ENCODE measurements at places on chromosomes 16 and 17. TPM values are rescaled to one million over a fixed set of nuclear protein-coding genes. Genes with fewer than 3 reads are reported as not detected.

GRCh38 chr16:50248845-50249244 lies 17.5 kb upstream of the ADCY7 start:
- no peak for DNase-seq

GRCh38 chr16:50310308-50311133 lies 44.2 kb downstream of the ADCY7 start:
- no peak for DNase-seq

DNA sequence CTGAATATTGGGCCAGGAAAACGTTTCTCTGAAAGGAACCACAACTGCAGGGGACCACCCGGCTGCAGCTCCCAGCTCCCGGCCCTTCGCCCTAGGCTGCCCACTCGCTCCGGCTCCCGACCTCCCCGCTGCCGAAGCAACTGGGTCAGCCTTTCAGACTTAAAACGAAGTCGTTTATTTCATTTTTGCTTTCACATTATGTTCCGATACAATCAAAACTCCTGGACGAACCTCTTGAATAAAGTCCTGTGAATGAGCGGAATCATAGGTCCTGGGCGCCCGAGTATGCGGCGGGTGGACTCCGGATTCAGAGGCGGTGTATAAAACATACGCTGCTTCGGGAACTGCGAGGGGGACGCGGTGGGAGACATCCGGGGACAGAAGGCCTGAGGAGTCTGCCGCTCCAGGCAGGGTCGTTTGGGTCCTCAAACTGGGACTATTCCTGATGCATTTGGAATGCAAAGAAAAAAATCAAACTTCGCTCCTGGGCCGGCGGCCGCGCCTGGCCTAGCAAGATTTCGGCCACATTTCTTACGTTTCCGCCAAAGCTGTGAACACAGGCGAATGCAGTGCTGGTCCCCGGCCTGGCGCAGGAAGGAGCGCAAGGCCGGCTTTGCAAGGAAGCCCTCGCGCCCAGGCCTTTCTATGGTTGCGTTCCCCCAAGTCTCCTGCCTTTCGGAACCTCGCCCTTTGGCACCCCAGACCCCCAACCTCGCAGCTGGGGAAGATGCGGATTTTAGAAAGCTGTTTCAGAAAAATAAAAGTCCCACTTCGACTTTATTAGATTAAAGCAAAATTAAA lies 3.7 kb downstream of the CBLN1 start:
- DNase-seq: no peak

- DNase-seq: no peak
These were observed 5.4 kb downstream of the GINS2 start for GRCh38 chr16:85683363-85683762.

- no peak for DNase-seq
These were observed 473 bp upstream of the TPPP3 start for GRCh38 chr16:67393788-67394154.

GRCh38 chr17:66549731-66550207 lies 247.4 kb downstream of the PRKCA start:
- DNase-seq: peak; percentile 63

- peak; percentile 73 for DNase-seq
These were observed 14.1 kb upstream of the ITGB4 start for GRCh38 chr17:75707079-75707571.

- DNase-seq: no peak
These were observed 21.9 kb downstream of the ZNF423 start for GRCh38 chr16:49833796-49834530.

The PLK1 gene
- total RNA-seq: 65.5 TPM

- no peak for DNase-seq
These were observed 2.8 kb downstream of the TSR3 start for GRCh38 chr16:1348926-1349325.

- no peak for DNase-seq
These were observed 17.7 kb downstream of the KSR1 start for GRCh38 chr17:27473748-27474609.

- DNase-seq: peak; percentile 14
These were observed 130.8 kb downstream of the XYLT1 start for GRCh38 chr16:17339764-17340541.

DNA sequence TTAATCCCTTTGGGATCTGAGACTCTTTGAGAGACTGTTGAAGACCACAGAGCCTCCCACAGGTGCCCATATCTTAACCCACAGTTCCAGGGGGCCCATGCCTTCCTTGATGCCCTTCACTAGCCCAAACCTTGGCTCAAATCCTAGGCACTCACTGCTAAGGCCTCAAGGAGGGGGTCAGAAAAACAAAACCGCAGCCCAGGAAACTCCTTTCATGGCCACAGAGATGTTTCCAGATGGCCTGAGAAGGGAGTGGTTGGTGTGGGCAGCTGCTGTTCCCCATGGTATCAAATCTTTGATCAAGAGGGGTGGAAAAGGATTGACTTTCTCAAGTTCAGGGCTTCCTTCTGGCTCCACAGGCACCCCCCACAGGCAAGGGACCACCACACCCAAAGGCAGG lies 44.7 kb downstream of the CDH1 start:
- no peak for DNase-seq

GRCh38 chr17:81310949-81311550 lies 15.9 kb upstream of the SLC38A10 start:
- DNase-seq: no peak

The MGAT5B gene
- total RNA-seq: 5.3 TPM

DNA sequence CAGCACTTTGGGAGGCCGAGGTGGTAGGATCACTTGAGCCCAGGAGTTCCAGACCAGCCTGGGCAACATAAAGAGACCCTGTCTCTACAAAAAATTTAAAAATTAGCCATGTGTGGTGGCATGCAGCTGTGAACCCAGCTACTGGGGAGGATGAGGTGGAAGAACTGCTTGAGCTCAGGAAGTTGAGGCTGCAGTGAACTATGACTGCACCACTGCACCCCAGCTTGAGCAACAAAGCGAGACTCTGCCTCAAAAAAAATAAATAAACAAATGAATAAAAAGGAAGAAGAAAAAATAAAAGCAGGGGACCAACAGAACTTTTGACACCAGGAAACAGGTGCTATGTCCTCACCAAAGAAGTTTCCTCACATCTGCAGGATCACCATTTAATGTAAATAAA lies 14.2 kb downstream of the TERF2 start:
- no peak for DNase-seq

DNA sequence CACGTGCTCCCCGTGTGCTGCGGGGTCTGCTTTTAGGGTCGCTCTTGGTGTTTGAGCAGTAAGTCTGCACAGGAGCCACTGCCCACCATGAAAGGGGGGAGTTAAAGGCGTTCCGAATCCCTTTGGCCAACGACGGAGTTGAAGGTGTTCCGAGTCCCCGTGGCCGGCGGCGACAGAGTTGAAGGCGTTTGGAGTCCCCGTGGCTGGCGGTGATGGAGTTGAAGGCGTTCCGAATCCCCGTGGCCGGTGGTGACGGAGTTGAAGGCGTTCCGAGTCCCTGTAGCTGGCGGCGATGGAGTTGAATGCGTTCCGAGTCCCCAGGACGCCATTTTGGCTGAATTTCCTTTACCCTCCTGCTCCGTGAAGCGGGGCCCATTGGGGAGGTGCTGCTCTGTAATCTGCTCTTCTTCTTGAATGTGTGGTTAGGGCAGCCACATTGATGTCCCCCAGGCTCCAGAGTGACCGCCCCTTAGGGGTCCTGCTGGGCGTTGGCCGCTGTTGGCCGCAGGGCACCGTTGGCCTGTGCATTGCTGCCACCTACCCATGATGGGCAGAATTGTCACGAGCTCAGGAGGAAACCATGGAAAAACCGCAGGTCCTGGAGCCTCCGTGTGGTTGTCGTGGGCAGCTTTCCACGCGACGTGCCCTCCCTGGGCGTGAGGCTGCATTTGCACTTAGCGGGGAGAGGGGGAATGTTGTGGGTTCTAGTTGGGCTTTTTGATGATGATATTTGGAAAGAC lies 73.7 kb upstream of the ZNF750 start:
- no peak for DNase-seq

The C16orf96 gene
- not detected for total RNA-seq

DNA sequence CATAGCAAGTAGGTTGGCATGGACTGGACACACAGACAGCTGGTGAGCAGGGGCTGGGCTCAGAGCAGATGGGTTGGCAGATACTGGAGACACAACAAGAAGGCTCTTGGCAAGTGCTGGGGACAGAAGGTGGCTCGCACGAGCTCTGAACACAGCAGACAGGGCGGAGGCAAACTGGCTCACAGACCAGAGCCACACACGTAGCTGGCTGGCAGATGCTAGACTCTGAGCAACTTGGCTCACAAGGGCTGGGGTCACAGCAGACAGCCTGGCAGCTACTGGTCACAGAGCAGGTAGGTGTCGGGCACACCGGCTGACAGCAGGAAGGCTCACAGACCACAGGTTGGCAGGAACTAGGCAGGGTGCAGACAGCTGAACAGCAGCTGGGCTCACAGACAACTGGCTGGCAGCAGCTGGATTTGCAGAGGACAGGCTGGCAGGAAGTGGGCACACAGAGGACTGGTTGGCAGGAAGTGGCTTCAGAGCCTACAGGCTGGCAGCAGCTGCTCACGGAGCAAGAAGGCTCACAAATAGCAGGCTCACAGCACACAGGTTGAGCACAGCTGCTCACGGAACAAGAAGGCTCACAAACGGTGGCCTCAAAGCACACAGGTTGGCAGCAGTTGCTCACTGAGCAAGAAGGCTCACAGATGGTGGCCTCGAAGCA lies 725 bp downstream of the KRTAP16-1 start:
- peak; percentile 88 for DNase-seq

GRCh38 chr16:89420204-89420603 lies 70.2 kb downstream of the ANKRD11 start:
- no peak for DNase-seq

The FBXL16 gene
- 1.0 TPM for total RNA-seq

- DNase-seq: peak; percentile 63
These were observed 53.0 kb downstream of the SF3B3 start for GRCh38 chr16:70576431-70577255.

- no peak for DNase-seq
These were observed 3.9 kb downstream of the FZD2 start for GRCh38 chr17:44561237-44561623.

GRCh38 chr16:10635365-10636021 lies 55.1 kb upstream of the EMP2 start:
- no peak for DNase-seq

- DNase-seq: no peak
These were observed 21.3 kb upstream of the SMIM5 start for GRCh38 chr17:75611851-75612429.

The CCT6B gene
- total RNA-seq: 1.9 TPM

GRCh38 chr17:79090443-79091225 lies 16.0 kb downstream of the ENGASE start:
- DNase-seq: no peak

The GUCY2D gene
- not detected for total RNA-seq

The EPX gene
- total RNA-seq: 0.08 TPM

The KRTAP1-1 gene
- not detected for total RNA-seq

The TOM1L1 gene
- total RNA-seq: 70.0 TPM

DNA sequence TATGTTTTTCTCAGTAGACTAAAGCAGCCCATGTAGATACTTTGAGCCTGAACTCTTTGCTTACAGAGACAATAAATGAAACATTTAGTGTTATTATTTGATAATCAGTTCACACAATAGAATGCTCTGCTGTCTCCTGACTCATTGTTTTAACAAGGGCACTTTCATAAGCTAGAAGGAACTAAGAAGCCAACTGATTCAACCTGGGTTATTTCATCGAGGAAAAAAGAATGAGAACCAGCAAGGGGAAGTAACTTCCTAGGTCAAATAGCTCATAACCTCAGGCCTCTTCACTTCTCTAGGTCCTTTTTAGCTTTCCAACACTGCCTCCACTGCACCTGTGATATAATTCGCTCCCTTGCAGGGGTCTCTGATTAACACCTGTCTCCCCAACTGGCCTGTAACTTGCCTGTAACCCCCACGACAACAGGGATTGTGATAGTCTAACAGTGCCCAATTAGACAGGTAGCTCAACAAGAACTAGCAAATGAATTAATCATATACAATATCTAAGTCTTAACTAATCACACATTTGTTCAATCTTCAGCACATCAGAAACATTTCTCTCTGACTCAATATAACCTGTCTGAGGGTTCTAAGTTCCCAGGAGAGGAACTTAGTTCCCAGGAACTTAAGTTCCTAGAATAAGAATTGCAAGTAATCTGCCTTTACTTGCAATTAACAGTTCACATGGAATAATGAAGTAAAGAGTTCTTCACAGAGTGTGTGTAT lies 34.8 kb downstream of the RFFL start:
- no peak for DNase-seq

- no peak for DNase-seq
These were observed 1637.5 kb upstream of the GOT2 start for GRCh38 chr16:60371591-60371990.

DNA sequence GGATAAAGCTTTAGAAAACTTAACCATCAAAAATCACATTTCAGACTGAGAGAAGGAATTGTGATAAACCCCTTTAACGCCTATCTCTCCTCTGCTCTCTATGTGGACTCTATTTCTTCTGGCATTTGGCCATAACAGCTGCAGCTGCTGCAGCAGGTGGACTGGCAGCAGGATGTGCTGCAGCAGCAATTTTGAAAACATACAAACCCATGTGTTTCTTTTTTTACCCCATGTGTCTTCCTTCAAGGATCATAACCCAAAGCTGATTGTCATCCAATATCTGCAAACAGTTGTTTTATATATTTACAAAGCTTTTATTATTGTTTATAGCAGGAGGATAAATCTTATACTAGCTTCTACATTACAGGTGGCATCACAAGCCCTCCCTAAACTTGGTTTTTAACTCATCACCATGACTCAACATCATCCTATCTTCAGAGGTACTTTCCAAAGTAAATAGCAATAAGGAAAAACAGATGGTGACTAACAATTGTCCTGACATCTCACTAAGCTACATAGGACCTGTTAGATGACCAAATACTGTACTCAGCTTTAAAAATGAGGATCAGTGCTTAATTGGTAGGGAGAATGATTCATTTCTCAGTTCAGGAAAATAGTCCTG lies 14.5 kb upstream of the KRTAP9-2 start:
- no peak for DNase-seq

The MAP3K14 gene
- total RNA-seq: 4.3 TPM

The TTLL6 gene
- total RNA-seq: 0.12 TPM

The TMEM235 gene
- total RNA-seq: not detected

GRCh38 chr16:54282928-54283724 lies 3.5 kb downstream of the IRX3 start:
- no peak for DNase-seq

The FOXL1 gene
- 0.75 TPM for total RNA-seq

The NDRG4 gene
- total RNA-seq: 31.6 TPM

DNA sequence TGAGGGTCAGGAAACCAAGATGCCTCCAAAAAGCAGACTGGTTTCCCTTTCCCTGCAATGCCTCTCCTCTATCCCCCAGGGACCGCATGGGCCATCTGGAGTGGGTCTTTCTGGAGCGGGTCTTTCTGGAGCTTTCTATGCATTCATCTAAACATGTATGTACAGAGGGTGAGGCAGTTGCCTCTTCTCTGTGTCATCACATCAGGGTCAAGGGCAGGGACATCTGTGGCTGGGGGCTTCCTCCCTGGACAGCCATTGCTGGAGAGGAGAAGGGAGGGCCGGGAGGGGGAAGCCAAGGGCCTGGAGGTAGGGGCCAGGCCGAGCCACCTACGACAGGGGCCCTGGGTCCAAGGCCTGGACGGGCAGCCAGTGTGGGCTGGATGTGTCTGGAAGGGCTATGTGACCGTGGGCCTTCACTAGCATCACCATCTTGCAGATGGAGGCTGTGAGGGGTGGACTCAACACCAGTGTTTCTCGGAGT lies 840 bp downstream of the ADCY7 start:
- no peak for DNase-seq

The SDK2 gene
- 1.0 TPM for total RNA-seq

- DNase-seq: no peak
These were observed 10.8 kb upstream of the SPPL2C start for GRCh38 chr17:45833920-45834319.
